Cortex of kidney (tissue), 1 donor: ENCODE measurements at places on chromosomes 3 and 15.

DNA sequence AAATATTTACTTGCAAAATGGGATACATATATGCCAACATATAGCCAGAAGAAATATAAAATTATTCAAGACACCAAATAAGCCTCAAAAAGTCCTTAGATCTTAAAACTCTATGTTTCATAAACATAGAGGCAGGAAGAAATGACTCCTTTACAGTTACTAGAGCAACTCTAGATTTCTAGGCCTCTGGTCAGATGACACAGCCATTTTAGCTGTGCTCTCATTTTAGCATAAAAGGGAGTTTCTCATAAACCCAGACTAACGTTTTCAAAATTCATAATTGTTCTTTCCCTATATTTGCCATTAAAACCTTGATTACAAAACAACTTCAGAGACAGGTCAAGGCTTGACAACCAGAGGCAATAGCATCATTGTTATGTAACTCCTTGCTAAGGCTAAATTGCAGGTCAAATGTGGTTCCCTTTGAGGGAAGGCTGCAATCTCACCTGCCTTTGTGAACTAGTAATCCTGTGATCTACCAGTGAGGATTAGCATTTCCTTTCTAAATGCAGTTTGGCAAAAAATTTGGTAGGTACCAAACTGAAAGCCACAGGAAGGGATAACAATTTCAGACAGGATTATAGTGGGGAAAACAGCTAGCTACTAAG is 8.2 kb downstream of the THOC7 start:
- DNase-seq, result no peak

- DNase-seq, result no peak
These were observed 53.4 kb downstream of the LSM3 start for GRCh38 chr3:14231998-14232501.

GRCh38 chr3:140442621-140443020 is 235.2 kb upstream of the TRIM42 start:
- no peak for DNase-seq

DNA sequence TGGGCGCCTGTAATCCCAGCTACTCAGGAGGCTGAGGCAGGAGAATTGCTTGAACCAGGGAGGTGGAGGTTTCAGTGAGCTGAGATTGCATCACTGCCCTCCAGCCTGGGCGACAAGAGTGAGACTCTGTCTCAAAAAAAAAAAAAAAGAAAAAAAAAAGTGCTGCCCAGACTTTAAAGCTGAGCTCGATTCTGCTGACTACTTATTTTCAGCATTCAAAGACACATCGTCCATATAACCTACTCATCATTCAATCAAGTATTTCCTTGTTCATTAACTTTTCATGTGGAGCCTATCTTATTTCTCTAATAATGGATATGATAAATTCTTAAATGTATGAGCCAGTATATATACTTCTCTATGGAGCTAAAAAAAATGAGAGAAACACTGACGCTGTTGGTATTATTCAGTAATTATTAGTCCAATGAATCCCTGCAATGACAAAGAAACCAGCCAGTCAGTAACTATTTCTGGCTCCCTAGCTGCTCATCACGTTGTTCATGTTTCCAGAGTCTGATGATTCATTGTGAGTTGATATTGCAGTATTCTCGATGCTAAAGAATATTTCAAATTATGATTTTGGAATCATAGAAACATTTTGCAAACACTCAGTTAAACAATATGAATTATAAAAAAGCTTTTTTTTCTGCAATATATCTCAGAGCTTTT is 111.9 kb downstream of the RAP2B start:
- DNase-seq, result no peak

- no peak for DNase-seq
These were observed 400.0 kb upstream of the C2CD4B start for GRCh38 chr15:62564886-62565633.

- no peak for DNase-seq
These were observed 3.3 kb downstream of the OXTR start for GRCh38 chr3:8766148-8766547.

DNA sequence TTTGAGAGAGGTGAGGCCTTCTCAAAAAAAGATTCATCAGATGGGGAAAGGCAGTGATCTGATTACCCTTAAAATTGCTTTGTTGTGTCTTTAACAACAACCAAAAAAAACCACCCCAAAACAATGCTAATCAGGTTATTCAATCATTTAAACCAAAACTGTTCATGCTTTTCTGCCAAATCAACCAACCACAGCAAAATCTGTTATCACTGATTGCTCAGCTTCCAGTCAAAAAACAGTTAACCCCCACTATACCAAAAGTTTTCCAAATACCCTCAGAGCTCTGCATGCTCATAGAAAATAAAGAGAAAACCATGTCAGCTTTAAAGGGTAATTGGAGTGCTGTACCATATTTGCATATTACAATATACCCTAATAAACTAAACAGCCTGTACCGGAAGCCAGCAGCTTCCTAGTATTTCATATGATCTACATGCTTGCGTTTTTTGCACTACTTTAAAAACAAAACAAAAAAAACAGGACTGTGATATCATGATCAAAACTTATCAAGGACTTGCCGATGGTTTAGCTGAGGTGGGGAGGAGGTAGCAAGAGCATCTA is 22.8 kb downstream of the SATB1 start:
- DNase-seq, result no peak

- DNase-seq, result no peak
These were observed 1063.0 kb upstream of the GBE1 start for GRCh38 chr3:82824491-82824890.

- DNase-seq, result no peak
These were observed 105.5 kb downstream of the HHLA2 start for GRCh38 chr3:108401836-108402235.

- no peak for DNase-seq
These were observed 119.6 kb downstream of the ABI3BP start for GRCh38 chr3:100873611-100874010.

DNA sequence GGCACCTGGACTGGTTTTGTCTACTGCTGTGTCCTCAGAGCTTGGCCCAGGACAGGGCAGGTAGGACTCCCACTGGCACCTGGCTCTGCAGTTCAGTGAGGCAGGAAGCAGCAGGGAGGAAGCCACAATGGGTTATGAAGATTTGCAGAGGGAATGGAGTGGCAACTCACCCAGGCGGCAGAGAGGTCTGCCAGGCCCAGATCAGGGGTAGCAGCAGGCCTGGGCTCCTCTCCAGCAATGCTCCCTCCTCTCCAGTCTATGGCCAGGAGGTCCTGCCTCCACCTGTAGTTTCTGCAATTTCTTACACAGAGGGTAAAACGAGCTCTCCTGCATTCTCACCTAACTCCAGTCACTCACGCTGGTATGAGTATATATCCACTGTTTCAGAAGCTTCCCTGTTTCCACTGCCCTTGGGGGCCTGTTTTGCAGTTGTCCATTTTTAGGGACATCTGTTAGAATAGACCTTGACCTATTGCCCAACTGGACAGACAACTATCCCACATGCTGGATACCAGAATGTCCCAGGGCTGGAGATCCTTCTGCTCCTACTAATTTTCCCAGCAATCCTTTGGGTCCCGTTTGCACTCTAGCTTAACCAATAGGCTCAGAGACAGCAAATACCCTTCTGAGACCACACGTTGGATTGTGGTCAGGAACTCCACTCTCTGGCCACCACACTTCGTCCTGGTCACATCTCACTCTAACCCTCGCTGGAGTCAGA is 35.2 kb downstream of the HMCES start:
- DNase-seq, result no peak

DNA sequence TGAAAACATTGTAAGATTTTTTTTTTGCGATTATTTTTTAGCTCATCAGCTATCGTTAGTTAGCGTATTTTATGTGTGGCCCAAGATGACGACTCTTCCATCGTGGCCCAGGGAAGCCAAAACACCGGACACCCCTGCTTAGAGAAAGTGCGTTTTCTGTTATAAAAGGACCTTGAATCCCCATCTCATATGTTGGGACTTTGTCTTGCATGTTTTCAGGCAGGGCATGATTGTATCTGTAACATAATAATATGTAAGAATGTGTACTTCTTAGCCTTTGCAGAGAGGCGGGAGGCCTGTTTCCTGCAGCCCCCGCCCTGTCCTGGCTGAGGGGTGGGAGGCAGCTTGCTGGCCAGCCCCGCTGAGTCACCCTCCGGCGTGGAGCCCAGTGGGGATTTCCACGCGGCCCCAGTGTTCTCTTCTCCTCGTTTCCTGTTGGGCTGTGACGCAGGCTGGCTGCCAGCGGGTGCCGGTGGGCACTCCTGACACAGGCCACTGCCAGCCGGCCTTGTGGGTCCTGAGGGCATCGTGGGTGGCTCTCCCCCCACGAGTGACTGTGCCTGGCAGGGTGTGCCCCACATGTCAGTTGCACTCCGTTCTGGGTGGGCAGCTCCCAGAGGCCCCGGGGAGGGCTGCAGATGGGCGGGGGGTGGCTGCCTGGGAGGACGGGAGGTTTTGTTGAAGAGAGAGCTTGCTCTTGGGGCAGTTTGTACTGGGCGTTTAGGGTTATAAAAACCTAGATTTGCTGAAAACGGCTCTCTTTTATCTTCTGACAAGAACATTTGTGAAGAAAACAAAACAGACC is 55.6 kb downstream of the SMAD3 start:
- peak; percentile 32 for DNase-seq

DNA sequence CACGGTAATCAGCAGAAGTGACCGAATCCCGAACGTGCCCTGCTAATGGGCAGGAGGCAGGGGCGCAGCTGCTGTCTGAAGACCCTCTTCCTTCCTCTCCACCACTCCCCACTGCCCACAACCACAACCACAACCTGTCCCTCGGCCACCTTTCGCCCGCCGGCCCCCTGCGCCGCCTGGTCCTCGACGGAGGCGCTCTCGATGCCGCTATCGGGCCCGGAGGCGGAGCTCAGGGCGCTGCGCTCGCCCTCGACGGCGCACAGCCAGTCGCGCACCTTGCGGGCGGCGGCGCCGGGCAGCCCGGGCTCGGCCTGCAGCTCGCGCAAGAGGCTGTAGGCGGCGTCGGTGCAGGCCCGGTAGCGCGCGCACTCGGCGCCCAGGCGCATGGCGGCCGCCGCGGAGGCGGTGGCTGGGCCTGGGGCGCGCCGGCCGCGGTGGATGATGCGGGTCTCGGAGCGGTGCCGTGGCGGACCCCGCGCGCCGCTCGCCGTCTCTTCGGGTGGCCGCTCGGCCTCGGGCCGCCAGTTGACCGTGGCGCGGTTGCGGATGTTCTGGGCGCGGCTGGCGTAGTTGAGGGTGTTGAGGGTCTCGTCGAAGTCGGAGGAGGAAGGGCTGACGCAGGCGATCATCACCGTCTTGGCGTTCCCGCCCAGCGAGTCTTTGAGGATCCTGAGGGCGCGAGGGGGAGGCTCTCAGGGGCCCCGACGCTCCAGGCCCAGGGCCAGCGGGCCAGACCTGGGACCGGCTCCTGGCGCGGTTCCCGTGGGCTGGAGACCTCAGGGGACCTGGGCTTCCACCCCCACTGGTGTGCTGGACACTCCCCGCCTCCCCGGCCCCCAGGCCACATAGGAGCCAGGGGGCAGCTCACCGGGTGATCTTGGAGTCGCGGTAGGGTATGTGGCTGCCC is 6.9 kb downstream of the KIF7 start:
- no peak for DNase-seq

DNA sequence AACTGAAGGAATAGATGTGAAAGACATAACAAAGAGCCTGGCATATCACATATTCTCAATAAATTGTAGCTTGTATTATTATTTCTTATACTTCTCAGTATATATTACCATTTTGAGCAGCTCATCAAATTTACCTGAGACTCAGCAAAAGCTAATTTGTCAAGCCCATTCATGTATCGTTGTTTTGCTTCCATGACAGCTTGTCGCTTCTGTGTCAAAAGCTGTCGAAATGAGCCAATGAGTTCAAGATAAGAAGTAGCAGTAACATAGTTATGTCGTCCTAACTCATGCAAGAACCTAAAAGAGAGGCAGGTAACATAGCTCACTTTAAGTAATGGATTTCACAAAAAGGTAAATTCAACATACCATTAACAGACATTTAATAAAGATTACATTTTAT is 93.8 kb upstream of the ASB14 start:
- no peak for DNase-seq

- no peak for DNase-seq
These were observed 19.7 kb downstream of the ACAA1 start for GRCh38 chr3:38117163-38117716.

DNA sequence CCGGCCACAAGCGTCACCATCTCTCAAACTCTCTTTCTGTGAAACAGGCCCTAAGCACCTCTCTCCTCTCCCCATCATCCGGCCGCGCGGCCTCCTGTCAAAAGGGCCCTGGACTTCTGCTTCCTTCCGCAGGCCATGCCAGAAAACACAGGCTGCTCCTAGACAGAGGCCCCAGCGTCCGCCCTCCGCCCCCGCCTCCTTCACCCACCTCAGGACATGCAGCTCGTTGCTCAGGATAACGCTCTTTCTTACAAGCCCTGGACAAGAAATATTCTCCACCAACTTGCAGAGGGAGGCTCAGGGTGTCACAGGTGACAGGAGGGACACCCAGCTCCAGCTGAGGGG is 212.0 kb downstream of the XXYLT1 start:
- DNase-seq, result no peak

- no peak for DNase-seq
These were observed 39.9 kb downstream of the FEM1B start for GRCh38 chr15:68317281-68318007.

DNA sequence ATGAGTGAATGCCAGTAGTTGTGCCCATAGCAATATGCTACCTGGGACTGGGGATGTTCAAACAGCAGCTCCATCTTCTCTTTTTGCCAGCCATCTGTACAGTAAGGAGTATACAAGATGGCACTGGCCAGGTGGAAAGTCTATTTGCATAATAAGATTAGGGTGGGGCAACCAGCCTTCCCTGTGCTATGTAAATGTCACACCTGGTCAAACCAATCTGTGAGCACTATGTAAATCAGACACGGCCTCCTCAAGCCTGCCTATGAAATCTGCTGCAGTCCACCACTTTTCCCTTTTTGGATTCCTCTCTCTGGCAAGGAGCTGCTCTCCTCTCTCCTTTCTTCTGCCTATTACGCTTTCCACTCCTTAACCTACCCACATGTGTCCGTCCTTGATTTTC is 53.0 kb downstream of the C3orf80 start:
- no peak for DNase-seq

DNA sequence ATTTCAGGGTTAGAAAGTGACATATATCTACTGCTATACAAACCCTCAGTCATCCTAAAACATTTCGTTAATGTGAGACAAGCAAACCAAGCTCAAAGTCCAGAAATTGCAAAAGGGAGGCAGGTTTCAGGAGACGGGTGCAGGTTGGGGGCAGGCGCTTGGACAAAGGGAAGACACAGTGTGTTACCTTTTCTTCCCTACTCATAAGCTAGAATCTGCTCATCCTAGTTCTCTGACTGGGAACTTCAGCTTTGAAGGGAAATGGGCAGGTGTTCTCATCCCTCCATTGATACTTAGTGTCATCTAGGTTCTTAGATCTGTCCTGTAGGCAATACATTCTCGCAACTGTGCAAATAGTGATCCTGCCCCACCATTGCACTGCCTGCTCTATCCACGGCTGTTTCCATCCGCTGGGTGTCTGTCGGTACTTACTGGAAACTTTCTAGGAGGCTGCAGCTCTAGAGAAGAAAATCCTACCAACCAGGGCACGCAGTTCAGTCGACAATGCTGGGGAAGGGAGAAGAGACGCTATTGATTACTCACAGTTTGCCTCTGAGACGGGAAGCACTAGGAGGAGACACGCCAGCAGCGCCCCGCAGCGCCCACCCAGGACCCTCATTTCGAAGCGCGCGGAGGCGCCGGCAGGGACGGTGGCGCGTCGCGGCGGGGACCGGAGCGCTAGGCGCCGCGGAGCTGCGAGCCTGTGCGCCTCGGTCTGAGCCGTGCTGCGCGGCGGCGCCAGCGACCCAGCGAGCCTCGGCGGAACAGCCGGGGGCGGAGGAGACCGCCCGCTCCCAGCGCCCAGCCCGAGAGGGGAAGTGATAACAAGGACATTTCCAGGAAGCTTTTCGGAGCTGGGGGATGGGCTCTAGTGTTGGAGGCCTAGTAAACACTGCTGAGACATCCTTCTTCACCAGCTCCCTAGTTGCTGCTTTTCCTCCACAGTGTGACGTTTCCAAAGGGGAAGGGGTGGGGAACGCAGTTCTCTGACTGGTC is at the start of gene PROS1:
TSS of gene PROS1 (minus strand) at position 766 of the 996 bp plus-strand sequence. CDS start at position 619, 147 bp downstream.
- no peak for DNase-seq
